ENCODE measurements at places on chromosomes 7 and 10.

GRCh38 chr7:46363688-46364087 lies 442.6 kb upstream of the IGFBP3 start:
- DNase-seq = no peak

DNA sequence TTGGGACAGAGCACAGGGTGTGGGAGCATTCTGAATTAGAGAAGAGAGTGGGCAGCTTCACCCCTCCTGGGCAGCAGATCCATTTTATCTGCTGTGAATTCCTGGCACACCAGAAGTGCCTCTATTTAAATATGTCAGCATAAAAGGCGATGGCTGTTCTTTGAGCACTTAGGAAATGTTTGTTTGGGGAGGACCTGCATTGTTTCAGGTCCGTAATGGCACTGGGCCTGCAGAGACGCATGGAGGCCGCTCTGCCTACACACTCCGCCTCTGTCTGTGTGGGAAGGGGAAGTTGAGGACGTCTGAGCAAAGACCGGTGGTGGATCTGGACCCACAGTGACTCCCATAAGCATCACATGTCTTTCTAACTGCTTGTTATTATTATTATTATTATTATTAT lies 253.2 kb downstream of the CAMK1D start:
- no peak for DNase-seq

DNA sequence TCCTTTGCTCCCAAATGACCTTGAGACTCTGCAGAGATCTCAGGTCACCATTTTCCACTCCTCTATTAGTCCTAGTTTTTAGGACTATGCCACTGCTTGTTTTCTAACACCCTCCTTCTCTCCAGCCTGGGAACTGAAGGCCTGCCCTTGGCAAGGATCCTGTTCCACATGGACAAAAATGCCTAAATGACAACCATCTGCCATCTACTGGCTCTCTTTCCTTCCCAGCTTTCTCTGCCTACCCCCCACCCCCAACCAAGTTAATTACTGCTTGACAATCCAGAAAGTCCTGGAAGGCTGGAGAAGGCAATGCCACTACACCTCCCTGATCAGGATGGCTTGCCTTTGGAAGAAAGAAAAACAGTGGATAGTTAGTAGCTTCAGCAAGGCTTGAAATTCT lies 44.8 kb upstream of the SP8 start:
- DNase-seq = peak; percentile 4

DNA sequence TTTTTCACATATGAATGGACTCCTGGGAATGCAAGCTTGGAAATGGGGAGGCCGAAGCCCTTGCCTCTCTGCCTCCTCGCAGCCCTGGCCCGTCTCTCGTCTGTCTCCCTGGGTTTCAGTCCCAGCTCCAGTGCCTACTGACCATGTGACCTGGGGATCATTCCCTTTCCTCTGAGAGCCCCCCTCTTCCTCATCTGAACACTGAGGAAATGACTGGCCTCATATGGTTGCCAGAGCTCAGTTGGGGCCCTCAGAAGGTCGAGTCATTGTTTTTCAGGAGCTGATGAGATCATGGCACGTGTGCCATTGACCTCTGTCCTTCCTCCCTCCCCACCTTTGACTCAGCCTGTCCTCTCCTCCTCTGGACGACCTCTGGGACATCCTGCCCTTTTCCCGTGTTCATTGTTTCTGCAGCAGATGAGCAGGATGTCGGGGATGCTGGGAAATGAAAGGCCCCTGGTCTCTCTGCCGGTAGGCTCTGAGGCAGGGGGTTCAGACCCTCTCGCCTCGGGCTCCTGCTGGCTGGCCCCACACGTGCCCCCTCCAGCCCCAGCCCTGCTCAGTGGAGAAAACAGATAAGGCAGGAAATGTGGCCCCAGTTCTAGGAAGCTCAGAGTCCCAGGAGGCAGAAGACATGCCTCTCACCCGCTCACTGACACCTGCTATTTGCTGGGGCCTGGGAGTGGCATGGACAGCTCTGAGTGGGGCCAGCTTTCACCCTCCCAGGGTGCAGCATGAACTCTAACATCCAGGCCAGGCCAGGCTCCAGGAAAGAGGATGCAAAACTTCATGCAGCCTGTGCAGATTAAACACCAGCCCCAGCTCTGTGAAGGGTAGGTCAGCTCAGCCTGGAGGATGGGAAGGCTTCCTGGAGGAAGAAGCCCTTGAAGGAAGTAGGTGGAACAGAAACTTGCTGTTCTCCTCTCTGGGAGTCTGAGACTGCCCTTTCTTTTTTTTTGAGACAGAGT lies 8.3 kb upstream of the PPP1R35 start:
- DNase-seq = no peak

- DNase-seq = no peak
These were observed 31.3 kb downstream of the ZNF783 start for GRCh38 chr7:149293338-149293737.

DNA sequence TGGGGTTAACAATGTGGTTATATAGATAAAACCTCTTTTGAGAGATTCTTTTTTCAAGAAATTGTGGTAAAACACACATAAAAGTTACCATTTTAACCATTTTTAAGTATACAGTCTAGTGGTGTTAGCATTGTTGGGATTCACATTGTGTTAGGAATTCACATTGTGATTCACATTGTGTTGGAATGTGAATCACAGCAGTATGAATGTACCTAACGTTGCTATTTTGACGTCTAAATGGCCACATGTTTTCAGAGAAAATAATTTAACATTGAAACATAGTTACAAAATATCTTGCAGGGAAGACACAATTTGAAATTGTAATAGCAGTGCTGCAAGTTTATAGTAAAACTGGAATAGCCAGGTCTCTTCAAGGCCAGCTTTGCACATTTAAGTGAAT lies 129.0 kb downstream of the BICC1 start:
- no peak for DNase-seq

- DNase-seq = no peak
These were observed 949 bp upstream of the CLIP2 start for GRCh38 chr7:74288034-74288881.

DNA sequence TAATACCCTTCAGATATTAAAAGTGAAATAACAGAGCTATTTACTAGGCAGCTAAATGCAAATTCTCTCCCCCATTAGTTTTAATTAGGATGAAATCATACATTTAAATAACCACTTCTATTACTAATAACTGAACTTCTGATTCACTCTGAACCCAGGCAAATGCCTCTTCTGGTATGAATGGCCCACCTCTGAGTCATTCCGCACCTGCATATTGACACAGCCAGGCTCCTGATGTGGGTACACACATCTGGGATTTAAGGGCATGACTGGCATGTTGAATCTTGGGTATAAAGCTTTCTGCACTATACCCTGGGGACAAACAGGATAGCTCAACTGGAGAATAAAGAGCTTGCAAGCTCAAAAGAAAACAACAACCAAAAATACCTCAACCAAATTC lies 140.9 kb downstream of the AUTS2 start:
- DNase-seq = no peak

GRCh38 chr7:83517035-83517700 lies 131.8 kb downstream of the SEMA3E start:
- DNase-seq = no peak

DNA sequence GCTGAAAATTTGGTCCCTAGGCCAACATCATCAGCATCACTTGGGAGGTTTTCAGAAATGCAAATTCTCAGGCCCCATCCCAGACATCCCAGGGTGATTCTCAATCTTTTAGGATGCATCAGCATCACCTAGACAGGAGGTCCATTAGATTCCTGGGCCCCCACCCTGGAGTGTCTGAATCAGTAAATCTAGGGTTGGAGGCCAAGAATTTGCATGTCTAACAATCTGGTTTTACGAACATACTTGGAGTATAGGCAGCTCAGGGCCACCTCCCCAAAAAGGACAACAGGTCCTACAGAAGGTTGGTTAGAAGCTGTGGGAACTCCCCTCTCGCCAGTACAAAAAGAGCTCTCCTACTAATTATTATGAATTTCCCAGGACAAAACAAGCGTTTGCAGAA lies 15.5 kb downstream of the ZC3HAV1 start:
- DNase-seq = no peak

DNA sequence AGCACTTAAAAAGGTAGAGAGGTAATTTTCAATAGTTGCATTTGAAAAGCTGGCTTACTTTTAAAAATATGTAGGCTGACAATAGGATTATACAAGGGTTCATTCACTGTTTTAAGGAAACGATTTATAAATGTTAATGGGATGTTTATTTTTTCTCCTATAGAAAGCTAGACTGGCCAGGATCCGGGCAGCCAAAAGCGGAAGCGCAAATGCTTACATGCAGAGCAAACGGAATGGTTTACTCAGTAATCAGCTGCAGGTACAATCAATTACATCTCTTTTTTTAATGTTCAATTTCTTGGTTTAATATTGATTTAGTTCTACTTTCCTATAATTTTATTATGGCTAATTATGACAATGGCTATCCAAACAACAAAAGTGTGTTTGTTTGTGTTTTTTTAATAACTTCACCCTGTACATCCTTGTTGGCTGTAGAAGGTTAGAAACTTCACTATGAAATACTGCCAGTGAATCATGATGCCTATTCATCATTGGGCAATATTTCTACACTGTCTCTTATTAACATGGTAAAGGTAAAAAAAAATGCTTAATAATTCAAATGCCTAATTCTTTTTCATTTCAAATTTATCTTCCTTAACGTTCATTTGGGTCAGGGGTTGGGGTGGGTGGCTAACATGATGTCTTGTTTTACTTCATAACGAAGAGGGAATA lies 116.4 kb downstream of the TSPAN12 start:
- DNase-seq = no peak

Measured in DMS 273 treated with DMSO at 0.1 percent for 48 hours (cell line).